ENCODE measurements at places on chromosomes 3 and 15.

DNA sequence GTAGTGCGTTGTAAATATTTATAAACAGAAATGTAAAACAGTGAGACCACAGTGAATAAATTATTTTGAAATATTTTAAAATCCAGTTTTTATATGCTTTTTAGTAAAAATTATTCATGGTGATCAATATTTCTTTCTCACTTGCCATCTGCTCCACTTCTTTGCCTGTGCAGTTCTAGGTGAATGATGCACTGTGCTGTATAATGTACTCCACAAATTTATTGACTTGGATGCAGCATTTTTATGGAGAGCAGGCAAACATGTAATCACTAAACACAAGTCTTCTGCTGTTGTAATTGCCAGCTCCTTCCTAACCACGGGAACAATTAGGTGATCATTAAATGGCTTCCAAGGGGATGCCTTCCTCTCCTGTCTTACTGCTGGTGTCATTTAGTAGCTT, 395.9 kb downstream of the PTPRG start:
- DNase-seq, result no peak

DNA sequence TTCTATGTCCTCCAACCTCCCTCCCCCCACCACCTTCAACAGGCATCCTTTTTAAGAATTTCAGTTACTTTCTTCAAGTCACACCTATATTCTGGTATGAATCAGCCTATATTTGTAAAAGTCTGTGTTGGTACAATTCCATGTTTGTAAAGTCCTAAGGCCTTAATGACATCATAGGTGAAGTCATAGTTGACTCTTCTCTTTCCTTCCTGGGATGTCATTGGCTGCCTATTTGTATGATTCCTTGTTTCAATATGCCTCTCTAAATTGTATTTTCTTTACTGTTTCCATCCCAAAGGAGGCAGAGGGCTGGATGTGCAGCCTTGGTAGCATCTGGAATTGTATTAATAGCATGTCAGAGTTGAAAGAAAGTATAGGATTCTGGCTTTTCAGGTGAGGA, 56.5 kb downstream of the ADAMTSL3 start:
- DNase-seq, result no peak

- peak; percentile 26 for DNase-seq
Observed at GRCh38 chr3:184154885-184155643, at the start of gene DVL3. Gene DVL3, plus strand, starts transcription at chr3:184155377. Its CDS starts 259 bp downstream, at chr3:184155636.

GRCh38 chr15:47762621-47763020, 45.3 kb downstream of the SEMA6D start:
- no peak for DNase-seq

GRCh38 chr15:61205346-61205921, 23.7 kb downstream of the RORA start:
- DNase-seq, result no peak
